T-helper 1 cell (primary cell): ENCODE measurements at places on chromosomes 7 and 10.
A peak's percentile ranks its signal among the peaks of the same experiment; 100 is the strongest.

GRCh38 chr10:30691639-30692015 lies 62.1 kb upstream of the LYZL2 start:
- no peak for DNase-seq

- DNase-seq = no peak
These were observed 4.1 kb downstream of the MMS19 start for GRCh38 chr10:97494151-97494550.

- no peak for DNase-seq
These were observed 332.8 kb downstream of the PLXNA4 start for GRCh38 chr7:132243463-132243862.

DNA sequence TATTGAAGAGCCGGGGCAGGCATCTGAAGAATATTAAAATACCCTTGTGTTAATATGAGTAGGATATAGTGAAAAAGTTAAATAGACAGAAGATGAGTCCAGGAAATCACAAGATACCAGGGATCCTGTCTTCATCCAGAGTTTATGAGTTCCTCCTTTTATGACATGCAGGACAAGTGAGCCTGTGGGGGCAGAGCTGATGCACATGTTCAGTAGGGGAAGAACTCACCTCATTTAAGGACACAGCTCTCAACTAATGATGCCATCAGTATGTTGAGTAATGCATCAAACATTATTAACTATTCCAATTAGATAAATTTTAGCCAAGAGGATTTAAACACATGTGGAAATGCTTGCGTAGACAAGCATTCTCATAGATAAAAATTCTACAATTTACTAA lies 435.8 kb upstream of the AKR1E2 start:
- DNase-seq = no peak

GRCh38 chr7:134660961-134661376 lies 14.3 kb downstream of the BPGM start:
- no peak for DNase-seq

GRCh38 chr7:102834999-102835398 lies 77.8 kb upstream of the LRRC17 start:
- no peak for DNase-seq

- DNase-seq = no peak
These were observed 38.5 kb downstream of the CAMK2B start for GRCh38 chr7:44286618-44287487.

DNA sequence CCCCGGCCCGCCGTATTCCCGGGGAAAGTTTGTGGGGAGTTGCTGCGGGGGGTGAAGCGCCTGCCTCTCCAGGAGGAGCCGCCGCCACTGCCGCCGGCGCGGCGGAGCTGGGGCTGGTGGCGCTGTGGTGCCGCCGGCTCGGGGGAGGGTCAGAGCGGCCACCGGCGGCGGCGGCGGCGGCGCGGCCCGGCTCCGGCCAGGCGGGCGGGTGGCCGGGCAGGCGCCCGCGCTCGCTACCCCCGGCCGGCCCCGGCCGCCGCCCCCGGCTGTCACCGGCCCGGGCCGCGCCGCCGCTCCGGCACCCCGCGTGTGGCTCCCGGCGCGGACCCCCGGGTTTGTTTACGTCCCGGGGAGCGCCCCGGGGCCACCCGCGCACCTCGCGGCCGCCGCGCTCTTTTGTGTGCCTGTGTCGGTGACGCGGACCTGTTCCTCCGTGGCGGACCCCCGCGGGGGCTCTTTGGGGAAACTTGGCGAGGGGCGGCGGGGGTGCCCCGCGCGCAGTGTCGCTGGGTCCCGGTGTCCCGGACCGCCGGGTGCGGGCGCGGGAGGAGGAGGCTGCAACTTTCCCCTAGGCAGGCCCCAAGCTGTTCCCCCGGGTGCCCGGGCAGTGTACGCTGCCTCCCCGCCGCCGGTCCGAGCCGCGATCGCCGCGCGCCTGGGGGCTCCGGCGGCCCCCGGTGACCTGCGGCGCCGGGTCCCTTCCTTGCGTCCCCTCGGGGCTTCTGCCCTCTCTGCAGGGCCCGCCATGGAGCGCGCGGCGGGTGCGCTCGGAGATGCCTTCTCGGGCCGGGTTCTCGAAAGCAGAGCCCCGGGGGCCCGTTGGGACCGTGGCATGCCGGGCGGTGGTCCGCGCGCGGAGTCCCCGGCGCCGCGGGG lies 593 bp upstream of the CUX1 start:
- peak; percentile 38 for DNase-seq

DNA sequence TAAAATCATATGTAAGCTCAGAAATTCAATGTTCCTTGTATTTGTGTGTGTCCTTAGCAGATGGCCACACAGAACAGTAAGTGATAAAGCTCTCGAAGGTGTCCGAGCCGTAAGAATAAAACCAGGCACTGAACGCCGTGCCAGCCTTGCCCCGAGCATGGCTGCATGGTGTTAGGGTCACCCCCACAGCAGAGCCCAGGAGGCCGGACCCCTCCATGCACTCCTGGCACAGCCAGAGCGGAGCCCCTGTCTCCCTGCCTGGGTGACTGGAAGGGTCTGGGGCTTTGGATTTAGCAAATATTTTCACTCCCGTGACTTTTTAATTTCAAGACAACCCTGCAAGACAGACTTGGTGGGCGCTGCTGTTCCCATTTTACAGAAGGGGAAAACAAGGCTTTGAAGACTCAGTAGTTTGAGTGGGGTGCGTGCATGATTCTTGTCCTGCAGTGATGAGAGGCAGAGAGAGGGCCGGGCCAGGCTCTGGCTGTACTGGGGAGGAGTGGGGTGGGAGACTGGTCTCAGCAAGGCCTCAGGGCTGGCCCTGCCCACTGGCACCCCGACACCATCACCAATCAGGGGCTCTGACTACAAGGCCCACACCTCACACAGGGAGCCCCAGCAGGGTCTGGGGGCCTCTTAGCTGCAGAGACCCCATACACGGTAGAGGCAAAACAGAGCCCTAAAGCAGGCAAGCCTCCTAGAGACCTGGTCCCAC lies 39.4 kb downstream of the VIPR2 start:
- no peak for DNase-seq

GRCh38 chr7:51160990-51161615 lies 155.5 kb downstream of the COBL start:
- DNase-seq = peak; percentile 57

DNA sequence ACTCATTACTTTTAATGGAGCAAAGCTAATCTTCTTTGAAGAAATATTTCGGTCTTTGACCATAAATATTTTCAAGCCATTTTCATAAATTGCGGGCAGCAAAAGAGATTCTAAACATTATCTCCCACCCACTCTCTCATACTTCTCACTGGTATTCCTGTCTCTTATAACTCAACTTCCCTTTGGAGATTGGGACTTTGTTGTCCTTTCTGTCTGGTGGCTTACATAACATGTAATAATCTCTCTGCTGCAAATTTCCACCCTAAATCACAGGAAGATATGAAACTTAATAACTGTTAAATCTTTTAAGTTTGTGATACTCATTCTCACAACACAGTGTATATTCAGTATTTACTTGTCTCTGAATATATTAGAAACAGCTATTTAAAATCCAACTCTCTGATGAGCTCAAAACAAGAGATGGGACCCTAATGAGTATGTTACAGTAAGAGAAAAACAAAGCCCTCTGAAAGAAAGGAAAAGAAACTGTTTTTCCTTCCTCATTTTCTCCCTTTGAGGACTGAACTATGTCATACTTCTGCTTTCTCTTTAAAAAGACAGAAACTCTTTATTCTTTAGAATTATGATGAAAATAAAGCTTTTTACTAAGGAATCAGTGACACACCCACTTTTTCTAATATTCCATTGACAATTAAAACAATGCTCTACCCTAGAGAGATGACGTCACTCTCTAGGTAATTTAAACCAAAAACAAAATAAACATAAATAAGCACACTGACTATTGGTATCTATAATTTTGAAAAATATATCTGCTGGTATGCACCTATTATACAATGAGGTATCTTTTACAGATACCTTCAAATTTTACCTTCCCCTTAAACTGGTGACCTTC lies 14.7 kb downstream of the CALCR start:
- no peak for DNase-seq

GRCh38 chr7:84170646-84171045 lies 23.9 kb downstream of the SEMA3A start:
- DNase-seq = no peak
